Esophagus squamous epithelium (tissue), 5 donors: ENCODE measurements at places on chromosomes 7 and 10.

DNA sequence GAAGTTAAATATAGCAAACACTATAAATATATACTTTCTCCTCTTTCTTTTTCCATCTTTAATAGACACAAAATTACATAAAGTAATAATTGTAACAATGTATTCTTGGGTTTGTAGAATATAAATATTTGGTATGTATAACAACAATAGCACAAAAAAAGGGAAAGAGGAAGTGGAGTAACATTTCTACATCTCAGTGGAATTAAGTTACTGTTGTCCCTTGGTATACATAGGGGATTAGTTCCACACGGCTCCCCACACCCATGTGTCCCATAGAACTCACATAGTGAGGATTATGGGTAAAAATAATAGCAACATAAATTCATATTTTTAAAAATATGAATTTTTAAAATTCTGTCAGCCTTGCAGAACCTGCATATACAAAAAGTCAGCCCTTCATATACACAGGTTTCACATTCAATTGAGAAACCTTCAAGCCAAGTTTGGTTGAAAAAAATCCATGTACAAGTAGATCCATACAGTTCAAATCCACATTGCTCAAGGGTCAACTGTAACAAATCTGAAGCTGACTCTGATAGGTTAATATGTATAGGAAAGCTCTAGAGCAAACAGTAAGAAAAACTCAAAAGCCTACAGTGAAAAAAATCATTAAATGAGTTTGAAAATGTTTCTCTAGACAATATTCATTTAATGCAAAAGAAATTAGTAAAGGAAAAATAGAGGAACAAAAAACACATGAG lies 92.4 kb downstream of the HYCC1 start:
- no peak for DNase-seq

DNA sequence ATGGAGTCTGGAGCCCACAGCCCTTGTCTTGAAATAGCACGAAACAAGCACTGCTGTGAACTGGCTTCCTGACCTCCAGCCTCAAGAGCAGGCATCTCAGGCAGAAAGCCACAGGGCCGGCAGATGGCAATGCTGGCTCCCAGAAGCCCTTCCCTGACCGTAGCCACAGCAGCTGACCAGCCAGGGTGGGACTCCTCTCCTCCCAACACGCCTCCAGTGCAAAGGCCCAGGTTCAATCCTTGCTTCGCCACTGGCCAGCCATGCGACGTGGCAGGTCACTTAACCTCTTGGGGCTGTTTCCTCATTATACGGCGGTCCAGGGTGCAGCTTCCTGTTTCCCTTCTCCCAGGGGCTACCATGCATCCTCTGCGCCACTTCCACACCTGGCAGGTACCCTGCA lies 12.8 kb downstream of the PRKAG2 start:
- DNase-seq, result no peak

GRCh38 chr10:4837551-4837950 lies 11.5 kb downstream of the AKR1E2 start:
- no peak for DNase-seq

DNA sequence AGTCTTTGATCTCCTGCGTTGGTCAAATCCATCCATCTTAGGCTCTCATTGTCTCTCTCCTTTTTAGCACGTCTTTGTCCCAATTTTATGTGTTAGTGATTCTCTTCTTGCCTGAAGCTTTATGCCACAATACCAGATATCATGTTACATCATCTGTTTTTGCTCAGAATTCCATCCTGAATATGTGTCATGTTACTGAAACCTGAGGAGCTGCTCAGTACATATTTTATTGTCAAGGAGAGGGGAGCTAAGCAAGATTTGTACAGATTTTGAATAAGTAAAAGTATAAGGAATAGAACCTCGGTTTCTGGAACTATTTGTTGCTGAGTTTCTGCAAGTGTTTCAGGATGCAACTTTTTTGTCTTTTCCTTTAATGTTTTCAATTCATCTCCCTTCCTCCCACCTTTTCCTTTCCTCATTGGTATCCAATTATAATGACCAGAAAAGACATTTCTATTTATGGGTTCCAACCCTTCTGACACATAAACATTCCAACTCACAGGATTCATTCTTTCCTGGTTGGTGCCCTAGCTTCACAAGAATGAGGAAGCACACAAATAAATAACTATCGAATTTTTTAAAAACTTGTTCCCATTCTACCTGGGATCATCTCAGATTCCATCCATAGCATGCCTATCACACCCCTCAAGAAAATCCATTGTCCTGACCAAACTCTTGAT lies 291.8 kb downstream of the CRPPA start:
- no peak for DNase-seq

DNA sequence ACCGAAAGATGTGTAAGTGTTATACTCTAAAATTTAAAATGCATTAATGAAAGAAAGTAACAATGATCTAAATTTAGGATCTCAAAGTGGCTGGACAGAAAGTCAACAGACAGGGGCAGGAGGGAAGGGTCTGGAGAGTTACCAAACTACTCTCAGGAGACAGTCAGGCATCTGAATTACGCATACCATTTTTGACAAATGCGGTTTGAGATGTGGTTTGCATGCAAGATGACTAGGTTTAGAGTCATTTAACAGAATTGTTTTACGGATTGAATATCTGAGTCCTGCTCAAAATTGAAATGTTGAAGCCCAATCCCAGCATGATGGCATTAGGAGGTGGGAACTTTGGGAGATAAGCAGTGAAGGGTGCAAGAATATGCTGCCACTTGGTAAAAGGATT lies 314.1 kb downstream of the WDR11 start:
- DNase-seq, result no peak

GRCh38 chr10:10794791-10795191 lies 222.9 kb upstream of the CELF2 start:
- no peak for DNase-seq

DNA sequence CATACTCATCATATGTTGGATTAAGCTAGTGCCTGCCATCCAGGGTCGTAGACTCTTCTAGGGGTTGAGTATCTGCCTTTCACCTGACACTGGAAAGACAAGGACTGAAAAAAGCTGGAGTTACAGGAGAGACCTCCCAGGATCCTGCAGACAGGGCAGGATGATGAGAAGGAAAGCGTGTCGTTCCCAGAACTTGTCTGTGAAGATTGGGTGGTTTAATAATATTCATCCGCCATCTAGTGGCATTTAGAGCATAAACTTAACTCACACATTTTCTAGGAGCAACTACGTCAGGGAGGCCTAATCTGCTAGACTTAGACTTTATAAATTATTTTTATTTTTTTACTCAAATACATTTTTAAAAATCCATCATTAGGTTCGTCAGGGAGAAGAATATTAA lies 59.6 kb downstream of the ADRB1 start:
- DNase-seq, result no peak

DNA sequence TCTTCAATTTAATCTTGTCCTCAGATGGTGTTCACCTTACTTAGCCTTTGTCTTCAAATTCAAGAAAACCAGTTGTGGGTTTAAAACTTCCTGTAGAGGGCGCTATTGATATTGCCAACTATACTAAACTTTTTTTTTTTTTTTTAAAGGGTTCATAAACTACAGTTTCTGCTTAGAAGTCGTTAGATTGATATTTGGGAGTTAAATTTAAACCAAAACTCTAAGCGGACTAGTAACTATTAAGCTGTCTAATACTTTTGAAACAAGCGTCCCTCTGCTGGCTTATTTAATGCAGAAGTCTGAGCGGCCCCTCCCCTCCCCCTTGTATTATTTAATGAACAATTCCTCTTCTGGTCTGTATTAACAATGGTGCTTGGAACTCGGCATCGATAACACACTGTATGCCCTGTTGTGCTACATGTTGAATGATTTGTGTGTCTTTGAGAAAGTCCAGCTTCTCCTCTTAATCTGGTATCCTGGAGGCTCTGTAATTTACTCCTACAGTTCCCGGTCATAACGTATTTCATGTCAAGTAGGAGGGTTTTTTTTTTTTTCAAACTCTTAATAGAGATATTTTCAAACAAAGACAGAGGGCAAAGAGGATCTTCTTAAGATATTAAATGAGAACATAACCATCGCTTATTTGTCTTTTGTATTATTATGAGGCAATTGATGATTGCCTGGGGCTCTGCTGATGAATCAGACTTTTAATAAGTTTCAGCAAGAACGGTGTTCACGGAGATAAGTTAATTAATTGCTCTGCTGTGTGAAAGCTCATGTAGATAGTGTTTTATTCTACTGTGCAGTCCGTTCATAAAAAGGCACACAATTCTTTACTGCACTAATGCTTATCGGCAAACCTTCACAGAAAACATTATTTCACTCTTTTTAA lies 22.6 kb upstream of the CREB5 start:
- no peak for DNase-seq

DNA sequence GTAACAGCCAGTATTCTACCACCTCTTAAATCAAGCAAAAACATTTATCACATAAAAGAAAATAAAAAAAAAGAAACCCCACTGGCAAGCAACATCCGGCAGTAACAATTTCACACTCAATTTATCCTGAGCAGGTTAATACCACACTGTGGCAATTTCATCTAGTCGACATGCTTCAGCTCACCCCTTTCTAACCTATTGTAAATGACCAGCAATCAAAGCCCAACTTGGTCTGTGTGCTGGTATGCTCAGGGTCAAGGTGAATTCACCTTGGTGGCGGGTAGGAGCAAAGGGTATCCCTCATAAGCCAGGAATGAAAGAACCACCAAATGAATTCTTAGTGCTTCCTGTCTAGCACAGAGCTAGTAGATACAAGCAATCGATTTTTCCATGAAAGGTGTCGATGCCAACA lies 109.1 kb upstream of the AFAP1L2 start:
- no peak for DNase-seq

GRCh38 chr10:116444527-116445142 lies 17.0 kb downstream of the PNLIPRP3 start:
- no peak for DNase-seq

DNA sequence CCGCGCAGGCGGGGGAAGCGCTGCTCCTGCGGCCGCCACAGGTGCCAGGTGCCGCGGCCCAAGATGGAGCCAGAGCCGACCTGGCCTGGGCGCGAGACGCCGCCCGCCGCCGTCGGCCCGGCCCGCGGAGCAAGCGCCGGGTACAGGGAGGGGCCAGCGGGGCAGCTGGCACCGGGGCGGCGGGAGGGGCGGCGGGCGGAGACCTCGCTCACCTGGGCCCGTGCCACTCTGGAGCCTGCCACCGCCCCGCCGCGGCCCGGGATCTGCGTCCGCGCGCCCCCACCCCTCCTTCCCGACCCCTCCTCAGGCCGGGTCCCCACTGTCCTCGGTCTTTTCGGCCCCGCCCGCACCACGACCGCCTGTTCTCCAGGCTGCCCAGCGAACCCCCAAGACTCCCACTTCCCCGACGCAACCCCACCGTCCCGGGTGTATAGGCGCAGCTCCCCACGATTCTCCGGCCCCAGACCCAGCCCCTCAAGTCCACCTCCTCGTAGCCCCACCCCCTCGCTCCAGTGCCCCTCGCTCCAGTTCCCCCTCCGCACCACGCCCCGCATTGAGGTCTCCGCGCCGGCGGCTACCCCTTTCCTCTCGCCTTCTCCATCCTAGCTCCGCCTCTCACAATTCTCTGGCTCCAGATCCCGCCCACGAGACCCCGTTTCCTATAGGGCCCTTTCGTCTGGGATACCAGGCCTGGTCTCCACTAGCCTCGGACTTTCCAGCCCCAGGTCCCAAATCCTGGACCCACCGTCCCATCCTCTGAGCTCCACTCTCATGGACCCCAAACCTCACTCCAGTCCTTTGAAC lies at the start of gene GPRIN2:
GPRIN2 (minus strand) TSS at position 144 of the 804 bp plus-strand sequence. CDS start 5,922 bp downstream, outside the sequence.
- DNase-seq, result no peak

GRCh38 chr7:158277219-158278141 lies 310.1 kb downstream of the PTPRN2 start:
- DNase-seq, result no peak

DNA sequence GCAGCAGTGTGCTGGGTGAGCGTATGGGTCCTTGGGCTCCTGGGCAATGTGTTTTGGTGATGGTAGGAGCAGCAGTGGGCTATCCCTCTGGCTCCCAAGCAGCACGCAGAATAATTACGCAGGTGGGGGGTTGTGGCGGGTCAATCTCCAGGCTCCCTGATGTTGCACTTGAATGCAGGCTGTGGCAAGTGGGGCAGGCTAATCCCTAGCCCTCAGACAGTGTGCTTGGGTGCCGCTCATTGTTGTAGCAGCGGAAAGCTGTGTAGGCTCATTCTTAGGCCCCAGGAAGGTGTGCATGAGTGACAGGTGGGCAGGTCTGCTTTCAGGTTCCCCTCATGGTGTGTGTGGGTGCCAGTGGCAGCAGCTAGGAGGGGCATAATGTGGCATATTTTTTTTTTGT lies 44.1 kb downstream of the LOXL4 start:
- no peak for DNase-seq

DNA sequence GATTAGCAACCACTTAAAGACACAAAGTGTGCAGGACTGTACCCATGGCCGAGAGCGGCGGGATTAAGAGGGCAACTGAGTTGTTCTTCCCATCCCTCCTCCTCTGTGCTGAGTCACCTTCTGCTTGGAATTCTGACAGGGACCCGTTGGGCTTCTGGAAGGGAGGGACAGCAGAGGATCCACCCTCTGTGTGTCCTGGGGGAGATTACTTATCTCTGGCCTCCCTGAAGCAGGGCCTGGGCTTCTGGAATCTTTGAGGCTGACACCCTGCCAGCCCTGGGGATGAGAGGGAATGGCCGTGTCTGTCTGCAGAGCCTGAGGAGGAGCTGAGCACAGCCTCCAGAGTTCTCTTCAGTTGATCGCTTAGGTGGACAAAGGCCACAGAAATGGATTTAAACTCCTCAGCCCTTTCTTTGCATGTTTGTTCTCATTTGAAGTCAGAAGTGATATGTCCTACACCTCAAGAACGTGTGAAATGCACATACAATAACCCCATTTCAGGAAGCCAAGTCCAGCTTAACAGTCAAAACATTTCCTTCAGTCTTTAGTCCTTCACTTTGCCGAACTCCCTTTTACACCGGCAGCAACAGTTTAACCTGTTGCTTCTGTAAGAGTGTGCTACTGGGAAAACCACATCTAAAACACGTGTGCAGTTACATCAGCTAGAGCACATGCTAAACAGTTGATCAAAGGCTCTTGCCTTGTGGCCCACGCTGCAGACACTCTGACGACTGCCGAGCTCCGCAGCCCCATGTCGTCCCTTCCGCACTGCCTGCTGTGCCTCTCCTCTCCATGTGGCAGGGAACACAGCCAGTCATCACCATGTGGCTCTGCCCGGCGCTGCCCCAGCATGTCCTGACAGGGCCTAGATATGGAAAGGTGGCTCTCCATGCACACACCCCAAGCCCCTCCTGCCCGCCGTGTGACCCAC lies 55.7 kb downstream of the IKZF1 start:
- no peak for DNase-seq

DNA sequence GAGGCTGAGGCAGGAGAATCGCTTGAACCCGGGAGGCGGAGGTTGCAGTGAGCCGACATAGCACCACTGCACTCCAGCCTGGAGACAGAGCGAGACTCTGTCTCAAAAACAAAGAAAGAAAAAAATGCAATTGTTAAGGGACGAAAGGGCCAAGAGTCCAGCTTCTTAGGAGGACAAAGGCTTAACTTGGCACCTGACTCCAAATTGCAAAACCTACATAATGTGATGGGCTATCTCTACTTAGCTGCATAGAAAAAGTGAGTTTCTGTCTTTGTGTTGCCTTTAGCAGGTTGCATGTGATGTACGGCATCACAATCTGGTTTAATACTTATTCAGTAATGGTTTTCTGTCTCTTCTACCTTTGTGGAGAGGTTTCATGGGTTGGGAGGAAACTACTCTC lies 8.6 kb upstream of the MYO1G start:
- DNase-seq, result no peak

- no peak for DNase-seq
These were observed 223.9 kb upstream of the PPP2R2D start for GRCh38 chr10:131676800-131677421.
